ENCODE measurements at places on chromosomes 11 and 22. TPM values are rescaled to one million over a fixed set of nuclear protein-coding genes. Genes with fewer than 3 reads are reported as not detected.

Gene PIH1D2
- total RNA-seq: 5.5 TPM

Gene CRYBB3
- not detected for total RNA-seq

Gene TRIM48
- not detected for total RNA-seq

Gene RGL4
- not detected for total RNA-seq

Gene BIRC2
- total RNA-seq: 75.3 TPM

Gene CBX6
- total RNA-seq: 87.7 TPM

Gene HPX
- not detected for total RNA-seq

Gene PRODH
- total RNA-seq: not detected
